ENCODE measurements at places on chromosomes 16 and 17.

GRCh38 chr16:28534542-28535373 is 4.0 kb downstream of the NUPR1 start:
- DNase-seq: peak; percentile 43

DNA sequence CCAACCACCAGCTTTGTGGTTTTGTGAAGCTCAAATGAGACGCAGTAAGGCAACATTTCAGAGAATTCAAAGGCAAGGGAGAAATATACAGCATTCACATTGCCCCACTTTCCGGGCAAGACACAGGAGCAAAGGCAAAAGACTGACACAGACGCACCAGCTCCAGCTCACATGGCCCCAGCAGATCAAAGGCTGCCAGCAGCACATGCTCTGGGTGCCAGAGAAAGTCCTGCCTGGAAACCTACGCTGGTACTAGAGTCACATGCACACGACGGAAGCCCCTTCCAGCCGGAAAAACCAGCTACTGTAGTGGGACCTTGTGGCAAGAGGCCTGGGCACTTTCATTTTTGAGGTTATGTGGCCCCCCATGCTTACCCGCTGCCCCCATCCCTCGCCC is 50.1 kb downstream of the GTF3C1 start:
- no peak for DNase-seq

GRCh38 chr17:55238931-55239297 is 25.8 kb upstream of the HLF start:
- peak; percentile 17 for DNase-seq

GRCh38 chr17:39576187-39576586 is 31.5 kb downstream of the NEUROD2 start:
- no peak for DNase-seq

DNA sequence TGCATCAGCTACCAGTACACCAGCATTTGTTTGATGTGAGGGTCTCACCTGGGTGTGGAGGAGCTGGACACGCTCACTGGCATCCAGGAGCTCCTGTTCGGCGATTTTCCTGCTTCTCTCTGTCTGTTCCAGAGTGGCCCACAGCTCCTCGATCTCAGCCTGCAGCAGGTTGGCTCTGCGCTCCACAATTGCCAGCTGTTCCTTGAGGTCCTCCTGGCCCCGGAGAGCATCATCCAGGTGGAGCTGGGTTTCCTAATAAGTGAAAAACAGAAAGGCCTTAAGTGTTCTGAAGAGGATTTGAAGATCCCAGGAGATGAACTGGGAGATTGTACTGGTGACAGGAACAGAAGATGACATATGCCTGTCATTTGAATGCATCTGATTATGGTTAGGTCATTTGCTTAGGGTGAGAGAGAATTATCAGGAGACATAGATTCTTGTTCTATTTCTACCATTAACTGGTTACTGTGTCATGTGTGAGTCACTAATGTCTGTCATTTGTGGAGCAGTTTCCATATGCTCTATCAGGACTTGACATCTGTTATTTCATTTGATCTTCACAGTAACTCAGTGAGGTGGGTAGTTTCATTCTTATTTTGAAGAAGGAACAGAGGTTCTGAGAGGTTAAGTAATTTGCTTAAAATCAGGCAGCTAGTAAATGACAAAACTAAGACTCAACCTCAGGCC is 21.5 kb upstream of the MYH13 start:
- no peak for DNase-seq

DNA sequence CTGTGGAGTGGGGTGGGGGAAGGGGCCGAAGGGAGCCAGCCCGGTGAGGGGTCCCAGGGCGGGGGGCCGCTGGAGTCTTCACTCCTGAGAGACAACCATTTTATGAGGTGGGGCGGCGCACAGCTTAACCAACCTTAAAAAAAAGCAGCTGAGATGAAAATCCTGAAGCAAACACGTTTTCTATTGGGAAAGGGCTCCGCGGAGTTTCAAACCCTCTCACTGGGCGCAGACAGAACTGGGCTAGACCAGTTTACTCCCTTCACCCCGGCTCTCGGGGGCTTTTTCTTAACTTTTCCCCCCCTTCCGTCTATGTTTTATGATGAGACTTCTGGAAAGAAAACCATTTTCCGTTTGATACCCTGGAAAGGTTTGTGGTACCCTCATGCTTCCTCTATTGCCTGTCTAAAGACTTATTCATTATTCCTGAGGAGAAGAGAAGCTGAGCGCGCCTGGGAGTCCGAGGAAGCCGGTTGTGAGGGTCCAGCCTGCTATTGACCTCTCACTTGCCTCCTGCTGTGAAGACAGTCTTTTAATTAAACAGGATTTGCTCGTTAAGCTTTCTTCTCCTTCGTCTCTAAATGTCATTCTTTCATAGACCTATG is 482 bp upstream of the SSH2 start:
- DNase-seq: no peak

DNA sequence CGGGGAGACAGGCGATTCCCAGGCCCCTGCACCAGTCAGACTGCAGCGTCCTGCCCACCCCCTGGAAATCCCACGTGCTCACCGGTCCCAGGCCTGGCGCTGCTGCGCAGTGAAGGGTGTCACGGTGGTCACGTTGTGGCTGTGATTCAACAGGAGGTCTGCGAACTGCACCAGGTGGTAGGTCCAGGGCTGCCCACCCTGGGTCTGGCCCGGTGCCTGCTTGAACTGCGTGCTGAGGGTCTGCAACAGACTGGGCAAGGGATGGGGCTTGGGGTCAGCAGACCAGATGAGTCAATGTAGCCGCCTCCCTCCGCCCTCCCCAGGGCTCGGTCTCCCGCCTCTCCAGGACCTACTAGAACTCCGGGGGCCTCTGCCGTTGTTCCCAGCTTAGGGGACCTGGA is 7.1 kb downstream of the MYBBP1A start:
- DNase-seq: no peak

DNA sequence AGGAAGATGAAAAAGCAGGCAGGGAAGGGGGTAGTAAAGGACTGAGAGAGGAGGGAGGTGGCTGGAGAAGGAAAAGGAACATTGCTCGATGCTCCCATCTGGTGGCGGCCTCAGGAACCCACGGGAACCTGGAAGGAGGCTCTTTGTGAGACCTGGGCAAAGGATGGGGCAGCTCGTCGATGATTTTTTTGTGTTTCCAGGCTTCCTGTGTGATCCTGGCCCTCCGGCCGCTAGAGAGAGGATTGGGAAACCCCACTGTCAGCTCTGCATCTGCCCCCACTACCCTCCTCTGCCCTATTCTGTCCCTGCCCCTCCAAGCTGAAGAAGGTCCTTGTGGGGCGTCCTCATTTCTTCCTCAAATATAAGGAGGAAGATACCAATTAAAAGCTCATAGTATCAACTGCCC is 6.6 kb downstream of the WFIKKN2 start:
- DNase-seq: peak; percentile 60

DNA sequence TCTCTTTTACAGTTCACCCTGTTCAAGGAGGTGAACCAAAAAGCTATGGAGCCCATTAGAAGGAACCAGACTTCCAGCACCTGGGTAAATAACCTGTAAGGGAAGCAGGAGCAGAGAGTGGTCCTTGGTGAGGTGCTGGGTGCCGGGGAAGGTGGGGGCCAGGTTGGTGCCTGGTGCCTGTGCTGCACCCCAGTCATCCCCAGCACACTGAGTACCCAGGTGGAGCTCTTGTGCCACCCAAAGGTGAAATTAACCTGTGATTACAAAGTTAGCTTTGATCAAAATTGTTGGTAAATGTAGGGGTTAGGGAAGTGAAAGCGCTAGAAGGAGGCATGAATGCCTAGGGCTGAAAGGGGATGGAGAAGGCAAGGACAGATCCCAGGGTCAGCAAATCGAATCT is 58.6 kb downstream of the CDRT4 start:
- no peak for DNase-seq

GRCh38 chr17:39096508-39097149 is 54.8 kb downstream of the PLXDC1 start:
- DNase-seq: peak; percentile 63

DNA sequence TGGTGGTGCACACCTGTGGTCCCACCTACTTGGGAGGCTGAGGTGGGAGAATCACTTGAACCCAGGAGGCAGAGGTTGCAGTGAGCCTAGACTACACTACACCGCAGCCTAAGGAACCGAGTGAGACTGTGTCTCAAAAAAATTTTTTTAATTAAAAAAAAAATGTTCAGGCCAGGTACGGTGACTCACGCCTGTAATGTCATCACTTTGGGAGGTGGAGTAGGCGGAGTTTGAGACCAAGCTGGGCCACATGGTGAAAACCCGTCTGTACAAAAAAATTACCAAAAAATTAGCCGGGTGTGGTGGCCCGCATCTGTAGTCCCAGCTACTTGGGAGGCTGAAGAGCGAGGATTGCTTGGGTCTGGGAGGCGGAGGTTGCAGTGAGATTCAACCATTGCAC is 3.6 kb upstream of the FAM222B start:
- DNase-seq: no peak

- no peak for DNase-seq
These were observed 298.8 kb upstream of the MAF start for GRCh38 chr16:79899316-79899715.

Data from CD4-positive, alpha-beta T cell treated with Interleukin-10 for 1 hour (primary cell).